ENCODE measurements at places on chromosomes 12 and 14.

- DNase-seq = no peak
These were observed 531.2 kb downstream of the DIO2 start for GRCh38 chr14:79680087-79680486.

- no peak for DNase-seq
These were observed 11.2 kb downstream of the ADSS1 start for GRCh38 chr14:104734991-104735779.

DNA sequence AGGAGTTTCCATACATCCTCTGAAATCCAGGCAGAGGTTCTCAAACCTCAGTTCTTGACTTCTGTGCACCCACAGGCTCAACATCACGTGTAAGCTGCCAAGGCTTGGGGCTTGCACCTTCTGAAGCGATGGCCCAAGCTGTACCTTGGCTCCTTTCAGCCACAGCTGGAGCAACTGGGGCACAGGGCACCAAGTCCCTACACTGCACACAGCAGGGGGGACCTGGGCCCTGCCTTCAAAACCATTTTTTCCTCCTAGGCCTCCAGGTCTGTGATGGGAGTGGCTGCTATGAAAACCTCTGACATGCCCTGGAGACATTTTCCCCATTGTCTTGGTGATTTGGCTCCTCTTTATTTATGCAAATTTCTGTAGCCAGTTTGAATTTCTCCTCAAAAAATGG is 10.6 kb downstream of the AREL1 start:
- no peak for DNase-seq

DNA sequence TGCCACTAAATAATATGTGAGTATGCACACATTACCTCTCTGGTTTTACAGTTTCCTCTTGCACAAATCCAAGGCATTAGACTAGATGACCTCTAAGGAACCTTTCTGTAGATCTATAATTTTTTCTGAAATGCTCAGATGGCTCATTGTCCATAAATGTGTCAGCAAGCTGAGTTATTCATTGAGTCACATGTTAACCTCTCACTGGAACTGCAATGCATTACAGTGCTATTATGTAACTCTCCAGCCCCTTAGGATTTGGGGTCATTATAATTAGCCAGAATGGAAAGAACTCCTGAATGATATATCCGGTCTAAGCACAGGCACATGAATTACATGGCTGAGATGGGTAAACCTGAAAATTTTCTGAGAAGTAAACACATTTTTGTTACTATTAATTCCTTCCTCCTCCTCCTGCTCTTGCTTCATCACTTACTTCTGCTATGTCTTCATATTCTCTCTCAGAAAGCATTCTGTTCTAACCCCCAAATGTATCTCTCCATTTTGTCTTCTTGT is 20.3 kb upstream of the DRAM1 start:
- no peak for DNase-seq

DNA sequence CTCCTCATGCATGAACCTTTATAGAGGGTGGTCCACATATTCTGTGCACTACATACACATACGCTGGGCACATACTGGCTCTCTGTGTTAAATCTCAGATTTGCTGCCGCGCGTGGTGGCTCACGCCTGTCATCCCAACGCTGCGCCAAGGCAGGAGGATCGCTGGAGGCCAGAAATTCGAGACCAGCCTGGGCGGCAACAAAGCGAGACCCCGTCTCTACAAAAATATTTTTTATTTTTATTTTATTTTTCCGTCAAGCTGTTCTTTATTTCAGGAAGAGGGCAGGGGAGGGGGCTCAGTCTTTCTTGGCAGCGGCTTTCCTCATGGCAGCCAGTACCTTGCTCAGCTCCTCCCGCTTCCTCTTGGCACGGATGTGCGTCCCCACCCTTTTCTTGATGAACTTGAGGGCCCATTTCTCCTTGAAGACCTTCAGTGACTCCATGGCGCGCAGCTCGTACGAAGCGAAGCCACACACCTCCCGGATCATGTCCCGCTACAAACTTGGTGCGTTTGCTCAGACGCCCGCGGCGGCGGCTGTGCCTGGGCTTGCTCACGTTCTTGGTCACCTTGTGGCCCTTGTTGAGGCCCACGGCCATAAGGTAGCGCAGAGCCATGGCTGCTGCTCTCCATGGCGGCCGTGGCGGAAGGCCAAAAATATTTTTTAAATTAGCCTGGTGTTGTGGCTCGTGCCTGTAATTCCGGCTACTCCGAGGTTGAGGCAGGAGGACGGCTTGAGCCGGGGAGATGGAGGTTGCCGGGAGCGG is 3.2 kb downstream of the DCAF4 start:
- DNase-seq = peak; percentile 56

GRCh38 chr14:87935886-87936285 is 57.1 kb downstream of the GALC start:
- no peak for DNase-seq

DNA sequence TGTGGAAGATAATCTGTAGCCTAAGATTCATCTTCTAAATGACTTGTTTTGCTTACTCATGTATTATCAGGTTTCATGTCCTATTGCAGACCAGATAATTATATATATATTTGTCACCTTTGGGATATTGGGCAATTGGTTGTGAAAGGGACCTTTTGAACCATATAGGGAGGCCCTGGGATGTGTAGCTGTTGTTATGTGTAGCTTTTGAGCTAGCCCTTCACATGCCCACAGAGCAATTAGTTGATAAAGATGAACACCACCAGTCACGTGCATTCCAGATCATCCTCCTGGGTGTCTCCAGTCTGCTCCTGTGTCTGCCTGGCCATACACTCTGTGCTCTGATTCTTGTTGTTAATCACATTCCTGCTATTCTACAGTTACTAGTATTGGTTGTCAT is 431.2 kb upstream of the FBXO33 start:
- DNase-seq = no peak

All from activated effector memory CD4-positive, alpha-beta T cell treated with anti-CD3 and anti-CD28 coated beads, Interleukin-2, amount 50 U/mL, for 16 hours (primary cell).